ENCODE measurements at places on chromosomes 12 and 14.

DNA sequence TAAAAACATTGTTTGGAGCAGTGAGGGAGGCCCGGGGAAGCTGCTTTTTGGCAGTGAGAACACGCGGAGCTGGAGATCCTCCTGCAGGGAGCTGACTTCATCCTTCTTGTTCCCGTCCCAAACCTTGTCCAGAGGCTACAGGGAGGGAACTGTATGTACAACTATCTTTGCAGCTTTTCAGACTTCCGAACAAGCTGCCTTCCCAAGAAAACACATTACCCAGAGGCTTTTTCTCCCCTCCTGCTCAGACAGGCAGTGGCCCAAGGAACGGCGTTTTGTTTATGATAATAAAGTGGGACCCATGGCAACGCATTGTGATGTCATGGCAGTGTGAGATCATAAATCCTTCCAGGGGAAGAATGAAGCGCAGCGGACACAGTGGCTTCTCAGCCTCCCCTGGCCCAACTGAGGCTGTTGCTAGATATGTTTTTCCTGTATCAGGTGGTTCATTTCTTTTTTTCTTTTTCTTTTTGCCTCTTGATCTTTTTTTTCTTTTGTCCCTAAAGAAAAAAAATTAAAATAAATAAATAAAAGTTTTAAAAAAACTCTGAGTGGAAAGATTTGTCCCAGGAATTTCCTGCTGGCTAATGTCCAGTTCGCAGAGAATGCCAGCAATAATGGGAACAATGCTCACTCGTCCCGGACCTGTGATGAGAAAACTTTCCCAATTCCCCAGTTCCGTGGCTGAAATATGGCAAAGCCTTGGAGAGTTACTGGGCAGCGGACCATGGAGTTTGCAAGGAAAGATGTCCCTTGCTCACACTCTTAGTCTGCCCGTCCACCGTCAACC, 103.4 kb upstream of the MAP1LC3B2 start:
- DNase-seq = peak; percentile 65

DNA sequence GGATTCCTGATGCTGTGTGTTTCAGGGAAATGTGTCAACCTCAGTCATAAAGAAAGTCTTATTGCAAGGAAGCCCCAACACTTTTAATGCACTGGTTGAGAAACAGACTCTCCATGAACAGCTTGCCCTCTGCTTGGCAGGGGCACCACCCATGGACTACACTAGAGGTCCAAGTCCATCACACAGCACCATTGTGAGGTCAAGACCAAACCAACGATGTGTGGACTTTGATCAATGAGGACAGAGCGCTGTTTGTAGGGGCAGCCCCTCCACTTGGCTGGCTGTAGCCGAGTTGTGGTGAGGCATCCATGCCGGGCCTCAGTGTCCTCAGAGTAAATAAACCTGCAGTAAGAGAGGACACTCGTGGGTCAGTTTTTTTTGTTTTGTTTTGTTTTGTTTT, 29.8 kb downstream of the ZFYVE21 start:
- DNase-seq = no peak

- DNase-seq = no peak
Observed at GRCh38 chr14:103313704-103314103, 20.3 kb upstream of the EIF5 start.

DNA sequence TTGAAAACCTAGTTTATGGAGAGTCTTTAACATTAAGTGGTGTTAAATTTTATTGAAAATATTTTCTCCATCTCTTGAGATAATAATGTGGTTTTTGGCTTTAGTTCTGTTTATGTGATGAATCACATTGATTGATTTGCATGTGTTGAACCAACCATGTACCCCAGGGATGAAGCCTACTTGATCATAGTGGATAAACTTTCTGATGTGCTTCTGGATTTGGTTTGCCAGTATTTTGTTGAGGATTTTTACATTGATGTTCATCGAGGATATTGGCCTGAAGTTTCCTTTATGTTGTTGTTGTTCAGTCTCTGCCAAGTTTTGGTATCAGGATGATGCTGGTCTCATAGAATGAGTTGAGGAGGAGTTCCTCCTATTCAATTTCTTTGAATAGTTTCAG, 222.6 kb downstream of the ADAMTS20 start:
- no peak for DNase-seq

GRCh38 chr14:29905543-29905942, 22.1 kb downstream of the PRKD1 start:
- no peak for DNase-seq

DNA sequence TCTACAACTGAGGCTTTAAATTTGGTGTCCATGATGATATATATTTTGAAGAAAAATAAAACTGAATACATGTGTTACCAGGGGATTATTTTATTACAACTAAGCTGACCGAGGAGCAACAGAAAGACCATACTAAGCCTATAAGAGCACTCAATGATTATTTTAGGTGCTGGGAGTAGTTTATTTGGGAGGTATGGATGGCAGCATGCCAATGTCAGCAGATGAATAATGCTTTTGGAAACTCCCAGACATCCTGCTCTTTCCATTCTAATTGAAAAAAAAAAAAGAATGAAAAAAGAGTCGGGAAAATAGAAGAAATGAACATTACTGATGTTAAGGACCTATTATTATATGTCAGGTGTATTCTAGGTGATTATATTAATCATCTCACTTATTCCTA, 441.2 kb downstream of the BTG1 start:
- no peak for DNase-seq

GRCh38 chr14:21653331-21653885, at the start of gene OR4E2:
Gene OR4E2 (plus strand): TSS chr14:21653835. CDS start chr14:21665083, 11,248 bp downstream.
- no peak for DNase-seq

DNA sequence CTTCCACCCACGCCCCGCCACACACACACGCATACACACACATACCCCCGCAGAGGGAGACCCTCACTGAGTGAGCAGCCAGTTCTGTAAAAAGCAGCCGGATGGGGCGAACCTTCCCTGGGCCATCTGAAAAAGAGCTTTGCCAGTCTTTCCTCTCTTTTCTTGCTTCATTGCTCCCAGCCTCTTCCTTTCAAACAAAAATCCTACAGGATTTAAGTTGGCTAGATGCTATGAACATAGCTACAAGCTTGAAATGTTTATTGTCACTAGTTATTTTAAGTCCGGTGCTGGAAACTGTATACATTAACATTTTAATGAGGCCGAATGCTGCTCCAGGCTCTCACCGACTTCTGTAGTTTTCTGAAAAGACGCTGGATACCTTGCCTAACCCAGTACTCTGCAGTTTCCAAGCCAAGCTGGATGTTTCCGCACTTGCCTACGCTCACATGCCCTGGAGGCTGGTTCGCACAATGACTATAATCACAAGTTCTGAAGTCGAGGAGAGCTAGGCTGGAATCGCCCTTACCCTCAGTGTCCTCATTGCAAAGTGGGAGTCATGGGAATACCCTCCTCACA, 39.2 kb downstream of the LTBP2 start:
- DNase-seq = no peak

- DNase-seq = no peak
Observed at GRCh38 chr14:36767603-36768281, 106.1 kb downstream of the PAX9 start.

GRCh38 chr12:64044191-64044590, 177.9 kb downstream of the KICS2 start:
- DNase-seq = no peak

DNA sequence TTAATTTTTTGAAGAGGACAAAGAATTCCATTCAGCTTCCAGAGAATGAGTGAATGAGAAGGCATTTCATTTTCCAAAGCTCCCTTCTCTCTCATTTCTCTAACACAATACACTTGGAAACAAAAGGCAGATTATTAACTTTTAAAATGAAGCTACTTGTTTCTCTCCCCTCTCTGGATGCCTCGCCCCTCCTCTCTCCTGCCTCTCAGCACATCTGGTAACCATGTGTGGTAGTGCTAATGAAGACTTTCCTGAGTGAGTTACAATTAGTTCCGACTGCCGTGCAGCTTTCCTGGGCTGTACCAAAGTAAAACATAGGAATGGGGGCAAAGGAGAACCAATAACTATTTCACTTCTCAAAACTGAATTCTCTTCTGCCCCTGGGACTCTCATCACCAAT, 84.7 kb upstream of the SOX5 start:
- DNase-seq = no peak

DNA sequence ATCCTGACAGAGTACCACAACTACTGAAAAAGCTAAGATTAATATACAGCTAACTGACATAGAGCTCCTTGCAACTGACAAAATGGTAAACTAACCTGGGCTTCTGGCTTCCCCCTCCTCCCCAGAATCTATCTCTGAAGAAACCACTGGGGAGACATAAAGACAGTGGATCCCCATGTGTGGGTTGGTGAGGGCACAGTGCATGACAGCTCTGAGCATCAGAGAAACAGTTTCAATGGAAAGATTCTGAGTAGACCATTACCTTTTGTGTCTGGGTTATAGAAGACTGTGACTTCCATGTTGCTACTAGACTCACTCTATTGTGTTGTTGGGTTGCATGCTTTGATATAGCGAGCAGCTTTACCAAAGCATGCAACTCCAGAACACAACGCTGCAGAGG, 247.4 kb downstream of the EFCAB11 start:
- DNase-seq = no peak

DNA sequence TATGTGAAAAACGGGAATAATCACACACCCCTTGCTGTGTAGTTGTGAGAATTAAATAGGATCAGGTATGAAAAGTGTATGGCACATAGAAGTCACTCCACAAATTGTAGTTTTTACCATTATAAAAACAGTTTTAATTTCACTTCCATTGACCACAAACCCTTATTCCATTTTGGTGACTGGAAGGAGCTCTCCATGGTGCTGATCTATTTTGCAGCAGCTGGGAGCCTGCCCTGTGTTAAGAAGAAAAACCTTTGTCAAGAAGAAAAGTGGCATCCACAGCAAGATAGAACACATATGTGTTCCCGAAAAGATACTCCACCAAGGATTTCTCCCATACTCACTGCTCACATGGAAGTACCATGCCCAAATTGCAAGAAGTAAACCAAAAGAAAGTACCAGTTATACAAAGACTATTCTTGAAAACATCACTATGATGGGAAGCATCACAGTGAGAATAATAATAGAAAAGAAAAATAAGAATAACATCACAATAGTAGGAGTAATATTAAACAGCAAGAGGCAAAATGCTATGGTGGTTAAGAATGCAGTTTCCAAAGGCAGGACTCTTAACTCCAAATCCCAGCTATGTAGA, 58.7 kb downstream of the TUNAR start:
- no peak for DNase-seq

Data from cerebellar cortex (tissue), 1 donor.